NCI-H1436 (cell line): ENCODE measurements at places on chromosomes 2 and 18.

DNA sequence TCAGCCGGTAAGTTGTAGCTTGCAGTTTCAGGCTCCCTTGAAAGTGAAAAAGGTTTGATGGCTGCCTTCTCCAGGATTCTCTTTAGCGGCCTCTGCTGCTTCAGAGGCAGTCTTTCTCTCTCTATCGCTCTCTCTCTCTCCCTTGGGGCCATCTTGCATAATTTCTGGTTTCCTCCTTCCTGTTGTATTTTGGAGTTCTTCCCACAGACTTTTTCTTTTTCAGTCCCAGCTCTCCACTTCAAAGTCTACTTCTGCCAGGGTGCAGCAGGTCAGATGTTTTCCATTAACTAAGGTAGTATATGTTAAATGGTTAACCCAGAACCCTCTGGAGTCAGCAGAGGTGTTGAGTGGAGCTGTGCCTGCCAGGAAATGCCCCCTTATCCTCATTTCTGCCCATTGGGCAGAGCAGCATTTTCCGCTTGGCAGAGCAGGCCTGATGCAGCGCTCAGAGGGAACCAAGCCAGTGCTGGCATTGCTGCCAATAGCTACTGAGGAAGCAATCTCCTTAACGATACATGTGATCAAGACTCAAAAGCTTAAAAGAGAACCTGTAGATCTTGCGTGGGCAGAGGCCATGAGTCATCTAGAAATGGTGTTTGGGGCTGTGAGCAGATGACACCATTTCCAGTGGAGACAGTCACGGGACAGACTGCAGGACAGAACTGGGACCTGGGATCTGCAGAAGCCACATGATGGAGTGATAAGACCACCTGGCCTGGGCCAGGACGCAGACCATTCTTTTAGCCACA, 20.8 kb downstream of the DBI start:
- no peak for DNase-seq

- no peak for DNase-seq
These were observed 34.0 kb upstream of the SKOR2 start for GRCh38 chr18:47285456-47285855.

GRCh38 chr2:163417596-163418337, 318.0 kb downstream of the FIGN start:
- no peak for DNase-seq

DNA sequence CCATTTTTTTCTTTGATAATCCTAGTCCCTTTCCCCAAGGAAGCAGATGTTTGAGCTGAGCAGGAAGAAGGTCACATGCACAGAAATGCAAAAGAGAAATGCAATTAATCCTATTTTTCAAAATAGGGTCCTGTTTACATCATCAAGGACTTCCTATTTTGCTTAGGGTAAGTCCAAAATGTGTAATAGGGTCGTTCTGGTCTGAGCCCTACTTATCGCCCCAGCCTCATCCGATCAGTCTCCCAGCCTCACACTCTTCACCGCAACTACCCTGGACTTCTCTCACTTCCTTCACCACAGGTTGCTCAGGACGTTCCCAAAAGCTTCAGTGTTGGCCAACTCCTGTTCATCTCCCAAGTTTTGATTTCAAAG, 32.8 kb downstream of the FOSL2 start:
- no peak for DNase-seq

DNA sequence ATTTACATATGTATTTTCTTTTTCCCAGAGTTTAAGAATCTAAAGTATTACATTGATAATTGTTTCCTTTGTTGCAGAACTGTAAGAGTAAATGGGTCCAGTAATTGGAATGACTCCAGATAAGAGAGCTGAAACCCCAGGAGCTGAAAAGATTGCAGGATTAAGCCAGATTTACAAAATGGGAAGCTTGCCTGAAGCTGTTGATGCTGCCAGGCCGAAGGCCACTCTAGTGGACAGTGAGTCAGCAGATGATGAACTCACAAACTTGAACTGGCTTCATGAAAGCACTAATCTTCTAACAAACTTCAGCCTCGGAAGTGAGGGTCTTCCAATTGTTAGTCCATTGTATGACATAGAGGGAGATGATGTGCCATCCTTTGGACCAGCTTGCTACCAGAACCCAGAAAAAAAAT, 183.8 kb upstream of the STON1 start:
- no peak for DNase-seq

DNA sequence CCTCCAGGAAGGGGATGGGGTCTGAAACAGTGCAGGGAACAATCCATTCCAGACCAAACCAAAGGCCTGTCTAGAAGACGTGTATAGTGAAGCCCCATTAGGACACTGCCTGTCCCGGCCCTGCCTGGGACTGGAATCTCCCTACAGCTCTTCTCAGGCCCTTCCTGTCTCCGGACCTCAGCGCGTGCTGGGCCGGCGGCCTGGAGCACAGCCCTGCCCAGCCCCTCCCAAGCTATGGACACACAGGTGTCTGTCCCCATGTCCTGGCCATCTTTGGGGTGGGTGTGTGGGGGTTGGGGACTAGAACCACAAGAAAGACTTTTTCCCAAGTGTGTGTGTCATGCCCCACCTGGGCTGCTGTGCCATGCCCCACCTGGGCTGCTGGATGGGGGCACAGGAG, 51.8 kb downstream of the KIF1A start:
- no peak for DNase-seq

- no peak for DNase-seq
These were observed 100.7 kb downstream of the NUP35 start for GRCh38 chr2:183224948-183225347.

DNA sequence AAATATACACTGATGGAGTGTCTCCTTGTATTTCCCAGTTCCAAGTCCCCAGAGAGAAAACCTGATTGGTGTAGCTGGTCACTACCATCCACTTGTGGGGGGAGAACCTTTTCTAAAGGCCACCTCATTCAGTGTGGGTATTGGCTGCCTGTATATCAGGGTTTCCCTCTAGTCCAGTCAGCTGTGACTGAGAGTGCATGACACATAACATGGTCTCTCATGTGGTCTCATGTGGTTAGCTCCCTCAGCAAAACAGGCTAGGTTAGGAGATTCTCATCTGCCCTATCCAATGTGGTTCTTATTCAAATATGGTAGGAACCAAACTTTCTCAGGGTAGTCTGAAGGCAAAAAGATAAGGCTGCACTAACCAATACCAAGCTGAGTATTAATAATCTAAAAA, 4.1 kb upstream of the GORASP2 start:
- no peak for DNase-seq

GRCh38 chr2:207953354-207953753, 72.0 kb downstream of the PLEKHM3 start:
- DNase-seq = no peak

DNA sequence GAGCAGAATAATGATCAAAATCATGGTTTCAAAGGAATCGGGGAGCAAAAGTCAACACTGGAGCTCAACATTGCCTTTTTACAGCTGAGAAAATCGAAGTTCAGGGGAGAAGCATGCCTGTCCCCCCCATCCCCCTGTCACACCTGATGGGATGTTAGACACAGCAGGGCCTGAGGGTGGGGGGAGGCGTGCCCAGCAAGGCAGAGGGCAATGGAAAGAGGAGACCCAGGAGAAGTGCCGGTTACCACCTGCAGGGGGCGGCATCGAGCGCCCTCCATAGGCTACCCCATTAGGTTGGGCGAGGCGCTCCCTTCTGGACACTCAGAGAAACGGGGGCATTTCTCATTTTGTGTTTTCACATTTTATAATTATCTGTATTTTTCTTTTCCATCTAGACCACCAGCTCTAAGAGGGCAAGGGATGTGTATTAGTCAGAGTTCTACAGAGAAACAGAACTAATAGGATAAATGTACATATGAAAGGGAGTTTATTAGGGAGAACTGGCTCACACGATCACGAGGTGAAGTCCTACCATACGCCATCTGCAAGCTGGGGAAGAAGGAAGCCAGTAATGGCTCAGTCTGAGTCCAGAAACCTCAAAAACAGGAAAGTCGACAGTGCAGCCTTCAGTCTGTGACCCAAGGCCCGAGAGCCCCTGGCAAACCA, 271.3 kb downstream of the LRATD1 start:
- DNase-seq = no peak

DNA sequence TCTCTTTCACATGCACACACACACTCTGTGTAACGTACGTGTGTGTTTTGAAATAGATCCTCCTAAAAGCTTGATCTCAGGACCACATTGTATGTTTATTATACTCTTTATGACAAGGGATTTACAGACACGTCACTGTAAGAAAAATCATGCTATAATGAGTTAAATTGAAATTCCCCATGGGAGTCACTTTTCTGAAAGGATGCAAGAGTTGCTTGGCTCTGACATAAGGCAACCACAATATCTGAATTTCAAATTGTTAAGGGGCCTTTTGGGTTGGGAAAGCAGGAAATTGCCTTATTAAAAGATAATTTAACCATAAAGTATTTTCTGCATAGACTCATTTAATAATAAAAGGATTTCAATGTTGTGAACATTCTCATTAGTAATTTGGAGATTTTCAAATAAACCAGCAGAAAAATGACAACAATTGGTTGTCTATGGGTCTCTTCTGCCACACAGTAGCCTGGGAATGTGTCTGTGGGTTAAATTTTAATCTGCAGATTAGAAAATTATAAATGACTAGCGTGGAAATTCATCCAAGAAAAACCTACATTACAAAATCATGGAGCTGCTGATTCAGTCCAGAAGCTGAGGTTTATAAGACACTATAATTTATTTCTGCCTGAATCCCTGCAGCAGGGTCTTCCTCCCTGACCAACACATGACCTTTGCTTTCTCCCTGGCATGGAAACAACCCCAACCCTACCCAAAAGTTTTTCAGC, 75.9 kb upstream of the PID1 start:
- no peak for DNase-seq

- no peak for DNase-seq
These were observed 294.7 kb upstream of the LRP1B start for GRCh38 chr2:142425551-142425950.

DNA sequence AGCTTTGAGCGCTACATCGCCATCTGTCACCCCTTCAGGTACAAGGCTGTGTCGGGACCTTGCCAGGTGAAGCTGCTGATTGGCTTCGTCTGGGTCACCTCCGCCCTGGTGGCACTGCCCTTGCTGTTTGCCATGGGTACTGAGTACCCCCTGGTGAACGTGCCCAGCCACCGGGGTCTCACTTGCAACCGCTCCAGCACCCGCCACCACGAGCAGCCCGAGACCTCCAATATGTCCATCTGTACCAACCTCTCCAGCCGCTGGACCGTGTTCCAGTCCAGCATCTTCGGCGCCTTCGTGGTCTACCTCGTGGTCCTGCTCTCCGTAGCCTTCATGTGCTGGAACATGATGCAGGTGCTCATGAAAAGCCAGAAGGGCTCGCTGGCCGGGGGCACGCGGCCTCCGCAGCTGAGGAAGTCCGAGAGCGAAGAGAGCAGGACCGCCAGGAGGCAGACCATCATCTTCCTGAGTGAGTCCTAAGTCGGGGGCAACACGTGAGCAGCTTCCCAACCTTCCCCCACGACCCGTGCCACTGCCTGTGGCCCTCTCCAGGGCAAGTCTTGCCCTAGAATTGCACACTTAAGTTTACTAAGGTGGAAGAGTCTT, 928 bp downstream of the GPR39 start:
- DNase-seq = no peak

GRCh38 chr2:74007711-74008110, 23.0 kb downstream of the TET3 start:
- no peak for DNase-seq
